ENCODE measurements at places on chromosomes 13 and 19. TPM values are rescaled to one million over a fixed set of nuclear protein-coding genes. Genes with fewer than 3 reads are reported as not detected.

DNA sequence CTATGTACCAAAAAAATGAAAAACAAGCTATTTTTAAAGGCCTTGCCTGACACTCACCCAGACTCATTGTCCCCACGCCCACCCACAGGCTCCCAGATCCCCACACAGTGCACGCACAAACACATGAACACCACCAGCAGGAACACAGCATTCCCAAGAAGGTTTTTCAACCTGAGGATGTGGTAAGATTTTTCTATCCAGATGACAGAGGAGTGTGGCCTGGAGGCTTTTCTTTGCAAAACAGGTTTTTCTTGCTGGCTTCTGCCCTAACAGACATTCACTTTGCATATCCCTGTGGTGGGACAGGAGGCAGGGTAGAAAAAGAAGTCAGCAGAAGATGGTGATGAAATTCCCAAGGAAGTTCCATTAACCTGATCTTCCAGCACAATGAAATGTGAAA, 97.8 kb downstream of the KLF12 start:
- no peak for DNase-seq

DNA sequence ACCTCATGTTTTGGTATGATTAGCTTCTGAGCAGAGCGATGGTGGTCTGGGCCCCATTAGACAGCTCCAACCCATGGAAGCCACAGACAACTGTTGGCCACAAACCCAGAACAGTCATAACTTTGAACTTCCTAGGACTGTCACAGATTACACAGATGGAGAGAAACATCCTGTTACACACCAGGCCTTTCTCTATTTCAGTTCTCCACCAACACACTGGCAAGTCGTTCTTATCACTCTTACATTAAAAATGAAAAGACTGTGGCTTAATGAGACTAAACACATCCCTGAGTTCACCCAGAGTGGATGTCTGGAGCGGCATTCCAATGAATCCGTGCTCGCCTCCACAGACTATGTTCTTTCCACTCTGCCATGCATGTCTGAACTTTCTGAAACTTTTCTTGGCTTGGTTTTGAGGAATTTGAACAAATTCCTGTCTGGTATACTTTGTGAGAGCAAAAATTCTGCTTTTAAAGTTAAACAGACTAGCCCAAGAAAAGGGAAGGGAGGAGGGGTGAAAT, 109.1 kb downstream of the NALCN start:
- DNase-seq = no peak

DNA sequence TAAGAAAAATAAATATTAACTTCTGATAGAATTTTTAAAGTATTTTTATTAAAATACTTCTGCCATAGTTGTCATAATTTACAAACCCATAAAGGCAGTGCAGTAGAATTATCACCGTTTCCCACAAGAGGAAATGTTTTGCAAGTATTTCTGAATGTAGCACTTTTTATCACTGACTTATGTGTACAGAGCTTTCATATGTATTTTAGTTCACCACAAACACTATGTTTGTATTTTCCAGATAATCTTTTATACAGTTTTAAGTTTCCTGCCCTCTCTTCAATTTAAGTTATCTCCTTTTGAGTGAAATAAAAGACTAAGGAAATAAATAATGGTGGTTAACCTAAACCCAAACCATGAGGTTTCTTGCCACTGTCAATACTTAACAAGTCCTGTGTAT, 24.2 kb downstream of the MIPEP start:
- no peak for DNase-seq

PRTN3 gene
- total RNA-seq = not detected

ZNF536 gene
- total RNA-seq = not detected

TPRX1 gene
- total RNA-seq = not detected

- DNase-seq = no peak
These were observed 448.1 kb downstream of the DIAPH3 start for GRCh38 chr13:59715611-59716010.

- no peak for DNase-seq
These were observed 607 bp downstream of the PLEKHJ1 start for GRCh38 chr19:2235381-2236063.

DNA sequence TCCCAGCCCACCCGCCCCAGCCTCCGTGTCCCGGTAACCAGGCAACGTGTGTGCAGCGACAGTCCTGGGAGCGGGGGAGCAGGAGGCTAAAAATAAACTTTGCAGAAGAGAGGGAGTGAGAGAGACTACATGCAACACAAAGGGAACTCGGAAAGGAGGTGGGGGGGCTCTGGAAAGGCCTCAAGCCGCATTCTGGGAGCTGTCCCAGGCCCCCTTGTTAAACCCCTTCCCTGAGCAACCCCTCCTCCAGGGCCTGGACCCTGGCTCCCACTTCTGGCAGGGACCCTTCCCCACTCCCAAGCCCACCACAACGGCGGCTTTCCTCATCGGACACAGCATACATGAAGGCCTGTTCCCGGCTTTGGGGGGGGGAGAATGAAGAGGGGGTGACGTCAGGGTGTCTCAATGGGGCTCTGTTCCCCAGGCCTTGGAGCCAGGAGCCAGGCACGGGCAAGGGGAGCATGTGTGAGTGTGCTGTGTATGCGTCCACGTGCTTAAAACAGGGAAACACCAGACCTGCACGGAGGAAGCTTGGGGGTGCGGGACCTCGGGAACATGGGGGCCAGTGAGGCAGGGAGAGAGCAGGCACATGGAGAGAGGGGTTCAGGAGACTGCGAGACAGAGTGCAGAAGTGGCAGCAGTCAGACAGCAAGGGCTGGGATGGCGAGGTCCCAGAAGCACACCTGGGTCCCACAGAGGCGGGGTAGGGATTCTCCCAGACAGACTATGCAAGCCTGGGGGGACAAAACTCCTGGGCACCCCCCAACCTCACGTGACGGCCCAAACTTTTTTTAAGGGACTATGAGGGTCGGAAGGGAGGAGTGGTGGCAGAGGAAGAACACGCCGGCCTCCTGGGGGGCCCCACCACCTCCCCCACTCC, 2.3 kb downstream of the ERF start:
- no peak for DNase-seq

GRCh38 chr13:33937373-33938098, 119.6 kb downstream of the RFC3 start:
- no peak for DNase-seq

GRCh38 chr19:38556521-38557174, 61.1 kb downstream of the MAP4K1 start:
- no peak for DNase-seq
